Peyer's patch (tissue), 4 donors: ENCODE measurements at places on chromosomes 12 and 14.

DNA sequence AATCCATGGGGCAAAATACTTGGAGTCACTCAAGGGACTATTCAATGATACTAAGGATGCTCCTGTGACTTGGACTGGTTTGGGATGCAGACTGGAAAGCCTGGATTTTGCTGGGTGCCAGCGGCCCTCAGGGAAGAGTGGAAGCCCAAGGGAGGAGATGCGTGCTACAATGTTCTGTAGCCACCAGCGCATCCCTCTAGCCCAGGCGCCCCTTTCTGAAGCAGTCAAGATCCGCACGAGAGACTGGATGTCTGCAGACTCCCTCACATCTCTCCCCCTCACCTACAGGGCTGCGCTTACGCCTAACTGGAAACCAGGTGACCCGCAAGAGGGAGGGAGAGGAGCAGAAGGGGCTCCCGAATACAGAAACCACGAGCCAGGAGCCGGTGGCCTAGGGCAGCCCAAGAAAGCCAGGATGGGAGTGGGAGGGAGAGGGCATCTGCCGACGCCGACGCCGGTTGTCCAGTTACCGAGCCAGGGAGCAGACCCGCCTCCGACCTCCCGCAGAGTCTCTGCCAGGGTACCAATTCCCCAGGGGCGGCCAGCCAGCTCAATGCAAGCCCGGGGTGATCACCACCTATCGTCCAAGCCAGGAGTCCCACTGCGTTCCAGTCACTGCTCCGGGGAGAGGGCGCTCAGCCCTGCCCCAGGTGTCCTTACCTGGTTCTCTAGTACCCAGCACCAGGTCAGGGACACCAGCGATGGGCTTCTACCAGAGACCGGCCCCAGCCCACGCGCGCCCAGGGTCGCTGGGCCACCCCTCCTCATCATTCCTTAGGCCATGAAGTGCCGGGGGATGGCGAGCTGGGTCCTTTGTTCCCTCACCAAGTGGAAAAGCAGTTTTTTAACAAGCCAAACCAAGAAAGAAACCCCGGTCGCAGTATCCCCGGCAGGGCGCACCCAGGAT lies 1.2 kb downstream of the NTN4 start:
- H3K36me3 ChIP-seq: no peaks in the 10 kb centered on the region
- H3K27ac ChIP-seq: peak overlapping the region; percentile 17
- peaks cover 7% of the 10 kb centered on the region for H3K4me1 ChIP-seq
- no peaks in the 10 kb centered on the region for H3K27me3 ChIP-seq

GRCh38 chr12:51403159-51403558 lies 12.0 kb upstream of the GALNT6 start:
- H3K27me3 ChIP-seq: no peaks in the 10 kb centered on the region
- DNase-seq: no peak
- peak overlapping the region; percentile 34 for H3K4me3 ChIP-seq
- no peak overlapping the region for H3K27ac ChIP-seq

- H3K27ac ChIP-seq: no peak overlapping the region
- no peaks in the 10 kb centered on the region for H3K4me1 ChIP-seq
- H3K36me3 ChIP-seq: no peaks in the 10 kb centered on the region
Measured at GRCh38 chr14:54106661-54107377, 150.2 kb upstream of the BMP4 start.

DNA sequence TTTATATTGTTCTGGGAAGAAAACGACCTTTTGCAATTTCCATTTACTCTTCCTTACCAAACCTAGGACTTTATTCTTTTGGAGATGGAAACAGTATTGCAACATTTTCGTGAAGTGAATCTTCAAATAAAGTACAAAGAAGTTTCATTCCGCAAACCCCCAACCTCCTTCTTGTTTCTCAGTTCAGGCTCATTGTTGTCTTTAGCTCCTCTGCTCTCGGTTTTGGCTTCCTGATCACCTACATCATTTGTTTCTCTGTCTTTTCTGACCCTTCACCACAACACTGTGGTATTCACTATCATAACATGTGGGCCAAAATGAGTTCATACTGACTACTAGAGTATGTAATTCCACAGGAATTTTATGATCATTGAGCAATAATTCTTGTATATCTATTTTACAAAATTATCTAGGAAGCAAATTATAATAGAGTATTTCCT lies 266.8 kb downstream of the ADAMTS20 start:
- H3K4me3 ChIP-seq: no peak overlapping the region
- DNase-seq: no peak
- H3K4me1 ChIP-seq: no peaks in the 10 kb centered on the region
- H3K27ac ChIP-seq: no peak overlapping the region
- H3K36me3 ChIP-seq: no peaks in the 10 kb centered on the region

DNA sequence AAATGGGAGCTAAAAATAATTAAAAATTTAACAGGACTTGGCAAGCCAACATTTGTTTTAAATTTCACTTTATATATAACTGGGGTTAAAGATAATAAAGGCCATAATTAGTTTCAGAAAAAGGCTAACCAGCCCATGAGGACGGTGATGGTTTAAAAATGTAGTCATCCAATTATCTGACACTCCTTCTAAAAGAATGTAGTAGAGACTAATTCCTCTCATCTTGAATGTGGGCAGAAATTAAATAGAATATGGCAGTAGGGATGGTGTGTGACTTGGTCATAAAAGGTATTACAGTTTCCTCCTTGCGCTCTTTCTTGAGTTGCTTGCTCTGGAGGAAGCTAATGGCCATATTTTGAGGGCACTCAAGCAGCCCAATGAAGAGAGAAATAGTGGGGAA lies 49.1 kb upstream of the PTPRB start:
- no peaks in the 10 kb centered on the region for H3K36me3 ChIP-seq
- H3K4me1 ChIP-seq: no peaks in the 10 kb centered on the region
- DNase-seq: no peak
- no peaks in the 10 kb centered on the region for H3K27me3 ChIP-seq

DNA sequence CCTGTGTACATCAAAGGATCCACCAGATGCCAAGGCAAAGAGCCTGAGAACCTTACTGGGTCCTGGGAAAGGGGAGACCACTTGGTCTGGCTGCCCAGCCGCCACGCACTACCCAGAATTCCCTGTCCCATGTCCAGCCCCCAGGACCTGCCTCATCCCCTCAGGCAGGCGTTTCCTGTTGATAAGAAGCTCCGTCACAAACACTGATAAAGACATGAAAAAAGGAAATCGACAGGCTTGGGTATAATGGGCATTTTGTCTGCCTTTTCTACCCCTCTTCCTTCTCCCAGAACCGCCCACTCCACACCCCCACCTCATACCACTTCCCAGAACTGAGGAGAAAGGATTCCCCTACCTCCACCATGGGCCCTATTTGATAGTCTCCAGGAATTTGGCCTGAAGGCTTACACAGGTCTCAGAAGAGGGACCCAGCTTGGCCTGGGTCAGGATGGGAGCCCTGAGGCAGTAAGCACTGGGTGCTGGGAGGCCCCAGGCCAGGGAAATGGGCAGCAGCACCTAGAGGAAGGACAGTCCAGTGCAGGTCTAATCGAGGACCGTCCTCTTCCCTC lies 18.8 kb downstream of the ACVRL1 start:
- H3K27ac ChIP-seq: no peak overlapping the region
- no peaks in the 10 kb centered on the region for H3K27me3 ChIP-seq
- no peaks in the 10 kb centered on the region for H3K4me1 ChIP-seq
- no peak overlapping the region for H3K4me3 ChIP-seq

GRCh38 chr14:75566321-75566720 lies 12.1 kb upstream of the FLVCR2 start:
- no peak overlapping the region for H3K4me3 ChIP-seq
- H3K27ac ChIP-seq: no peak overlapping the region
- no peaks in the 10 kb centered on the region for H3K36me3 ChIP-seq
- H3K27me3 ChIP-seq: no peaks in the 10 kb centered on the region
- no peak for DNase-seq

DNA sequence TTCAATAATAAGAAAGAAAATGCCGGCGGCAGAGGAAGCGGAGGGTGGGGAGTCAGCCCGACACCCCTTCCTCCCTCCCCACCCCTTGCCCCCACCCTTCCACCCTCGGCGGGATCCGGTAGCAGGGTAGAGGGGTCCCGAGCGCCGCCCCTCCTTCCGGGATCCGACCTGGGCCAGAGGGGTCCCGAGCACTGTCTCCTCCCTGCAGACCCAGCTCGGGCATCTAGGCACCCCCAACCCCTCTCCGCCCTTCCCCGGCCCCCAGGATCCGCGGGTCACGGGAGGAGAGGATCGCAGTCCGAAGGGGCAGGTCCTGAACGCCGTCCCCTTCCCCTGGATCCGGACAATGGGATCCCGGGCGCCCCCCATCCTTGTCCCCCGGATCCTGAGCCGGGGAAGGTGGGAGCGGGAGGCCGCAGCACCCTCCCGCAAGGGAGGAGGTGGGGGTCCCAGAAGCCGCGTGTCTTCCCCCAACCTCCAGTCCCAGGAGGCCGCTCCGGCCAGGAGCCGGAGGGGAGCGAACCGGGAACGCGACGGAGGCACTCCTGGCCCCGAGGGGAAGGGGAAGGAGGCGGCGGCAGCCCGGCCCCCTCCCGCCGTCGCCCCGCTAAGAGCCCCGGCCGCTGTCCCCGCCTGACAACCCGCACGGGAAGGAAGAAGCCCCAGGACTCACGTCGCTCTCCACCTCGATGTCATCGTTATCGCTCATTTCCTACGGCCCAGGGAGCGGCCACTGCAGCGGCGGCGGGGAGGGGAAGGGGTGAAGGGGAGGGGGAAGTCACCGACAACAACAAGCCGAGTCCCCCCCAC lies 481 bp downstream of the MAX start:
- H3K36me3 ChIP-seq: peaks cover 6% of the 10 kb centered on the region
- H3K4me3 ChIP-seq: peak overlapping the region; percentile 85
- no peaks in the 10 kb centered on the region for H3K27me3 ChIP-seq
- H3K27ac ChIP-seq: peak overlapping the region; percentile 94

DNA sequence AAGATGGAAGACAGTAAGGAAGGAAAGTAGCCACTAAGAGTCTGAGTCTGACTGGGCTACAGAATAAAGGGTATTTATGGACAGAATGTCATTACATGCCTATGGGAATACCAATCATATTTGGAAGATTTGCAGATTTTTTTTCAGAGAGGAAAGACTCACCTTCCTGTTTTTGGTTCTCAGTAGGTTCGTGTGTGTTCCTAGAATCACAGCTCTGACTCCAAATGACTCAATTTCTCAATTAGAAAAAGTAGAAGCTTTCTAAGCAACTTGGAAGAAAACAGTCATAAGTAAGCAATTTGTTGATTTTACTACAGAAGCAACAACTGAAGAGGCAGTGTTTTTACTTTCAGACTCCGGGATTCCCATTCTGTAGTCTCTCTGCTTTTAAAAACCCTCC lies 15.4 kb upstream of the PAPLN start:
- no peak overlapping the region for H3K27ac ChIP-seq
- no peaks in the 10 kb centered on the region for H3K27me3 ChIP-seq
- no peak for DNase-seq
- H3K4me3 ChIP-seq: no peak overlapping the region

DNA sequence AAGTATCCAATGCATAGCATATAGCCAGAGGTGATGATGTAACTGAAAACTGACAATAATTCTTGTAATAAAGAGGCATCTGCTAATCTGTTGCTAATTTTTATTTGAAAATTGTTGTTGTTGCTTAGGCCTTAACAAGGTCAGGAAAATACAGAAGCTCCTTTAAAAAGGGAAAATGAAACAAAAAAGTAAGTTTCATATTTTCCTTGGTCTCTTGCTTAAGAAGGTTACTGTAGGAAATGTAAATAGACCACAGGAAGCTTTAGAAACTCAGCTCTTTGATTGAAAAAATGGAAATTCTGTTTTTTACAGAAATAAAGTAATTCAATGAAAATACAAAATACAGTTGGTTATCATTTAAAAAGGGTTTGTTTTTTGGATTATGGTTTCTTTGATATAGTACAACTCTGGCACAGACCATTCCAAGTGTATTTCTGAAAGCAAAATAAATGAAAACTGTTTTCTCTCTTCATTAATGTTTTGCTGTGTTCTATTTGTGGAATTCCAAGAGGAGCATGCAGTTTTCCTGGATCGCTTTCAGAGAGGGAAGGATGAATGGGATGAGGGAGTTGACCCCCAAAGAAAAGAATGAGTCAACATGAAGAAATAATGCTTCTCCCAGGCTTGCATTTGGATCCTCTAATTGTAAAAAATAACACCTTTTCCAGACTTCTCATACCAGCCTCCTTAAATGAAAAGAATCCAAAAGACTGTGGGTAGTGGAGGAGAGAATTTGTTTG lies 398.0 kb upstream of the FAR2 start:
- no peak overlapping the region for H3K4me3 ChIP-seq
- DNase-seq: no peak
- H3K27me3 ChIP-seq: no peaks in the 10 kb centered on the region
- no peak overlapping the region for H3K27ac ChIP-seq
- no peaks in the 10 kb centered on the region for H3K36me3 ChIP-seq

GRCh38 chr12:92356425-92356824 lies 210.8 kb upstream of the BTG1 start:
- H3K36me3 ChIP-seq: no peaks in the 10 kb centered on the region
- H3K4me3 ChIP-seq: no peak overlapping the region
- no peak for DNase-seq
- H3K4me1 ChIP-seq: no peaks in the 10 kb centered on the region
- no peak overlapping the region for H3K27ac ChIP-seq
- H3K27me3 ChIP-seq: no peaks in the 10 kb centered on the region

GRCh38 chr12:104605685-104606084 lies 148.9 kb downstream of the CHST11 start:
- H3K4me1 ChIP-seq: peaks cover 6% of the 10 kb centered on the region
- H3K27ac ChIP-seq: peak overlapping the region; percentile 10
- H3K27me3 ChIP-seq: no peaks in the 10 kb centered on the region
- peak; percentile 66 for DNase-seq
- H3K36me3 ChIP-seq: no peaks in the 10 kb centered on the region
- H3K4me3 ChIP-seq: no peak overlapping the region

DNA sequence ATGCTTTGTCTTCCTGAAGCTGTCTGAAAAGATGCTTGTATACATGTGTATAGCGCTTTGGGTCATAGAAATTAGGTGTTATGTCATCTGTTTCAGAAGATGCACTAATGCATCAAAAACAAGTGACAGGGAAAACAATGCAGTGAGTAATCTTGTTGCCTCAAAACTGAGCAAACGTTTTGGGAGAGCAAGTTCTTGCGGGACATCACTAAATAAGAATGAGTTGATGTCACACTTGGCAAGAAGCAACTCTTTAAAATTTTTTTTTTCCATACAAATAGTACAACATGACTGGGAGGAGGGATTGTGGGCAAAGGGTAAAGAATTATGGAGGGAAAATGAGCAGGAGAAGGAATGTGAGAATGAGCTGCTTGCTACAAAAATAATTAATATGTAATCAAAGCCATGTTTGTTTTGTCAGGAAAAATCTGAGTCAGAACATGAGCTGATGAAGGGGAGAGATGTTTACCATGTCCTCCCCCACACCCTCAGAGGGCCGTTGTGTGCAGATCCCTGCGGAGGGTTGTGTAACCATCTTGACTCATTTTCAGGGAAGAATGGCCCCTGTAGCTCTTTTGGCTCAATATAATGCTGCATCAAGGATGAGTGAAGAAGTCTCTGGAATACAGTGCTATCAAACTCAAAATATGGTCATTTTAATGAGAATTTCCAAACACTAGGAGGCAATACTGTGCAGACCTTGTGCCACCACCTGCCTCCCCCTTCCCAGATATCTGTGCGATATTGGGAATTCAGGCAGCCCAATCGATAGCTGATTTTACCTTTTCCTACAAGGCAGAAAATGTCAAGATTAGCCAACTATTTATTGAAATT lies 41.4 kb downstream of the BORCS5 start:
- peak; percentile 60 for DNase-seq
- H3K27me3 ChIP-seq: no peaks in the 10 kb centered on the region
- no peaks in the 10 kb centered on the region for H3K36me3 ChIP-seq
- H3K4me1 ChIP-seq: no peaks in the 10 kb centered on the region
- H3K27ac ChIP-seq: peak overlapping the region; percentile 61
